ENCODE measurements at places on chromosomes 5 and 9.

DNA sequence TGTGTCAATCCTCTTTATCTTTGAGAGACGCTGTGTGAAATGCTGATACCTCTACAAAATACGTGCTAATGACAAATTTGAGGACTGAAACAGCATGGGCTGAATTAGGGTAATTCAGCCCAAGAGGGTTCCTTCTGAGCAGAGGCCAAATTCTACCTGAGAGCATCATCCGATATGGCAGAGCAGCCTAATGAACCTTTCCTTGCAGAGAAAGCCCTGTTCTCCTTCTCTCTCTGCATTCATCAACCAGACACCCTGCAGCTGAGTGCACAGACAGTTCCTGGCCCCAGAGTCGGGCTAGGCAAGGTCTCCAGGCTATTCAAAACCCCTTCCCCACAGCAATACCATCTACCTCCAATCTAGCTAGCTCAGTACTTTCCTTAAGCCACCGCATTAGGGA, 77.9 kb downstream of the TRIM32 start:
- DNase-seq, result no peak

DNA sequence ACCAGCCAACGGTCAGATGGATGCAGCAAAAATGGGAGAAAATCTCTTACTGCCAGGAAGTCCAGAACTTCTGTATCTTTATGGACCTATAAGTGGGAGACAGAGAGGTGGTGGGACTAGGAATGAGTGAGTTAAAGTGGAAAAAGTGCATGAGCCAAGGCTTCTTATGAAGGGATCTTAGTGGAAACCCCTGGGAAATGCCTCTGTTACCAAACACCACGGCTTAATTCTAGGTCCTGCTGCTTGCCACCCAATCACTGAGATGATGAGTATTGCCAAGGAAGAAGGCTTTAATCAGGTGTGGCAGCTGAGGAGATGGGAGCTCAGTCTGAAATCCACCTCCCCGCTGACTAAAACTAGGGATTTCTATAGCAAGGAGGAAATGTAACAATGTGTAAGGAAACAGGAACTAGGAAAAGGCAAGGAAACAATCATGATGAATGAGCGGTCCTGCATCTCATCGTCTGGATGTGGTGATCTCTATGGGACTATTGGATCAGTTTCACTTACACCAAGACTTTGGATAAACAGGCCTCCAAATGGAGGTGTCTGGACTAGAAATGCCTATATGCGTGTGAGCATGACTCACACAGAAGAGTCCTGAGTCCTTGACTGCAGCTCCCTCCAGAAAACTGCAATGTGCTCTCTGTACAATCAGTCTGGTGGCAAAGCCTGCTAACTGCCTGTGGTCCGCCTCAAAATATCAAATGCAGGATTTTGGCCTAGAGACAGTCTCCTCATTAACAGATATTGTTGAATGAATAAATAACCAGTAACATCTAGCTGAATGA, 98.2 kb upstream of the PRR16 start:
- no peak for DNase-seq

GRCh38 chr9:105050296-105050695, 122.3 kb upstream of the ABCA1 start:
- DNase-seq, result no peak

GRCh38 chr5:109693535-109694400, 4.0 kb downstream of the MAN2A1 start:
- DNase-seq, result no peak

DNA sequence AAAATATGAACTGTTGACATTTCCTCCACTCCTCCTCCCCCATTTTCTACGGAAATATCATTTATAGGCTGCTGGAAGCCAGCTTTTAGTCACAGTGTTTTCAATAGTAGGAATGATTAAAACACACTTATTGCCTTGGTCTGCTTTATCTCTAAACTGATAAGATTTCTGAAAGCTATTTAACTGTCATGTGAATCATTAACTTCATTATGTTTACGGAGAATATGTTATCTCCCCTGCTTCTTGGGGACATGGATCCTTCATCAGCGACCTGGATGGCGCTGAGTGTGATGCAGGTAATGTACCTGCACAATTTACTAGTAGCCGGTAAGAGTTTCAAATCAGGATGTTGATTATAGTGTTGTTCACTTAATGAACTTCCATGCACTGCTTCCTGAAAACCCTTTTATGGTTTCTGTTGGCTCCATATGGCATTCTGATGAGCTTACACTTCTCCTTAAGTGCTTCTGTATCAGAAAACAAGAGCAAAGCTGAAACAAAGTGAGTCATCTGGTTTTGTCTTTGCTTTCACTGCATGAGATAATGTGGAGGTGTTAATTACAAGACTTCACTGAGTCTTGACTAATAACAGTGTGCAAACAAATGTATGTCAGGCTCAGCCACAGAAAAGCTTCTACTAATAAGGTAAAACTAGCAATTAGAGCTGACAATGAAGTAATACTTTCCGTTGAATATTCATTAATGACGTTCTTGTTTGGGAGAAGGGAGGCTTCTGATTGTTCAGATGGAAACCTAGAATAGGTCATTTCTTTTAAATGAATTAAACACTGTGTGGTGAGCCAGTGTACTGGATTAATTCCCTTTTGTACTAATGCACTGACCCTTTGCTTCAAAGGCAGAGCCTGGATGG, 162.4 kb upstream of the ZNF608 start:
- DNase-seq, result no peak

GRCh38 chr5:82259172-82259800, 18.9 kb downstream of the RPS23 start:
- DNase-seq, result no peak

- DNase-seq, result peak; percentile 57
Observed at GRCh38 chr9:22147813-22148527, 138.9 kb upstream of the CDKN2B start.

DNA sequence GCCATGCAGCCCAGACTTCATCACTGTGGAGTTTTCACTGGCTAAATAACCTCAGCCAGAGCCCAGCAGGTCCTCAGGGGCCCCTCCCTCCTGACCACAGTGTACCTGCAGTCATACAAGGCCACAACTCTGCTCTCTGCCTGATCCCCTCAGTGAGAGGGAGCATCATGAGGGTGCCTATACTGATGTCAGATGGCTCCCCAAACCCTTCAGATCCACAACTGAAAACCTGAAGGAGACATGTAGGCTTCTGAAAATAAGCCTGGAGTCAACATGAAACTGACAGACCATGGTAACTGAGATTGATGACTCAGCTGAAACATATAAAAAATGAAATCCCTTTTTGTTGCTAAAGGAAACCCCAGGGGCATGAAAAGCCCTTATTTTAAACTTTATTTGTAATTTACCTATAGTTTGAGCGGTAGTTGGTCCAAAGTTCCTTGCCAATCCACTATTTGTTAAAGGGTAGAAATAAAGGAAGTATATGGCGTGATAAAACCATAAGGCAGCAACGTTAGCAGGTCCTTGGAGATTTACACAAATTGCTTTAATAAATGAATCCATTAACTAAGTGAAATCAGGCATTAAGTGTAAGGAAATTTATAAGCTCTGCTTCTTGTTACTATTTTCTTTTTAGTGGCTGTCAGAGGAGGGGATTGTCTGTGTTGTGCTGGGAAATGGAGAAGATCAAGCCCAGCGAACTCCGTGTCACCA, 68.3 kb downstream of the FGF1 start:
- peak; percentile 40 for DNase-seq

GRCh38 chr5:24183981-24184380, 460.8 kb downstream of the CDH10 start:
- no peak for DNase-seq

- no peak for DNase-seq
Observed at GRCh38 chr9:311841-312240, 97.2 kb downstream of the DOCK8 start.

DNA sequence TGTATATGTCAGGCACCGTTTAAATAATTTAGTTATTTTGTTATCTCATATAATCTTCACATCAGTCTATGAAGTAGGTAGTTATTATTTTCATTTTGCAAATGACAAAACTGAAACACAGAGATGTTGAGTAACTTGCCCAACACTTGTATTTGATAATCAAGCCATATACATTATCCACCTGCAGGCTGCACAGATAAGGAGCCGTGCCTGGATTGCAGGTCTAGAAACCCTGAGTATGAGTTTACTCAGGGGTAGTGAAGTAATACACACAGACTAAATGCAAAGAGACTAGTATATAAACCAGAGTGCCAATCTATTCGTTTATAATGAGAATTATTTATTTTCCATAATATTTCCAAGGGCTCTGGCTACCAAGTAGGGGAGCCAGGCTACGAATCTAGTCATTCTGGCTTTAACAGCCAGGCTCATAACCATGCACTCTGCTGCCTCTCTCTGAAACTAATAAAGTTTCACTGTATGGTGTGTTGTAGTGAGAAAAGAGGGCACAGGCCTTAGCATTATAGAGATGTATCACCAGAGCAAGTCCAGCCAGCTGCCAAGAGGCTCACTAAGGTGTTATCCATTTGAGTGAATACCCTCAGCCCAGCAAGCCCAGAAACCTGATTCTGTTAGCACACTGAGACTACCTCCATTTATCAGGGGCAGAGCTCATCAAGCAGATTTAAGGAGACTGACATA, 4.5 kb downstream of the HEMGN start:
- no peak for DNase-seq

GRCh38 chr5:137834498-137835049, 33.1 kb upstream of the MYOT start:
- no peak for DNase-seq

DNA sequence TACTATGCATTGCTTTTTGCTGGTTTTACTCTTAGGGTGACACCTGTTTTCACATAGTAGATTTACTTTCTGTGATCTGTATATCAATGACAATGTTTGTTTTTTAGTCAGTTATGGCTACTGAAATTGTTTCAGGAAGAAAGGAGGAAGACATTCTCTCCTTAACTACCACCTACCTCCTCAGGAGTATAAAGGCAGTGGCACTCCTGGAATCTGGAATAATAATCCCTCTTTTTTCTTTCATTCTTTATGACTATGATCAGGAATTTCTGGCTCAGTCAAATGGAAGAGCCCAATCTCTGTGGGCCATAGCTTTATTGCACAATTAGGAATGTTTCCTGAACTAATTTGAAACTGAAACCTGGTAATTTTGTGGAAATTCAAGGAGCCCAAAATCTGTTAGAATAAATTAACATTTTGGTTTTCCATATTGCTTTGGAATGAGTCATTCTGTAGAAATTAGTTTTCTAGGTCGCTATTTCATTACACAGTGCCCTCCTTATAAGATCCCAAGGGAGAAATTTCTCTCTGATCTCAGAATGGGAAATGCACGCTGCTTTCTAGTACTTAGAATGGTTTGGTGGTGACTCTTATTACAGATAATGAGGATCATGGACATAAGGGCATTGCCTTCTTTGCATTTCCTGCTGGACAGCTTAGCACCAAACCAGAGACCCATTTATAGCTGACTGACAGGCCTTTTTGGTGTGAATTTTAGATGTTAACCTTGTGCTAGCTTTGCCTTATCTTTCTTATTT, 95.3 kb upstream of the VLDLR start:
- no peak for DNase-seq

DNA sequence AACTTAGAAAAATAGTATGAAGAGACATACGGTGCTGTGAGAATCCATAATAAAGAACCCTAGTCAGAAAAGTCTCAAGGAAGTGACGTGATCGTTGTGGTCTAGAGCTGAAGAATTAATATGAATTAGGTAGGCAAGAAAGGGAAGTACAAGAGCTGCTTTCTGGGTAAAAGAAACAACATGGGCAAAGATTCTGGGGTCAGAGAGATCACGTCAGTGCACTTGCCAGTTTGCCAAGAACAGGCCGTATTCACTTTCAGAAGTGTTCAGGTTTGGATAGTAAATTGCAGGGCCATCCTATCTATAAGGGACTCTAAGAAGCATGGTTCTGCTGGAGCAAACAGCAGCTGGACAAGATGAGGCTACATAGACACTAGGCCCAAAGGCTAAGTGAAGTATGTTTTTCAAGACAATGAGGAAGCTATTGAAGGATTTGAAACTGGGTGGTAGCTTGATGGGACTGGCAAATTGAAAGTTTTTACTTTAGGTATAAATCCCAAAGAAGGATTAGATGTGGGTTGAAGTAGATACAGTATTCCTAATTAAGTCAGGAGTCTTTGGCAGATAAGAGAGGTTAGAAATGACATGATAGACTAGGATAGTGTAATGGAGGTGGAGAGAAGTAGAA, 4.8 kb upstream of the CHD1 start:
- DNase-seq, result peak; percentile 60

GRCh38 chr5:29930316-29930715, 1263.2 kb upstream of the CDH6 start:
- DNase-seq, result no peak

DNA sequence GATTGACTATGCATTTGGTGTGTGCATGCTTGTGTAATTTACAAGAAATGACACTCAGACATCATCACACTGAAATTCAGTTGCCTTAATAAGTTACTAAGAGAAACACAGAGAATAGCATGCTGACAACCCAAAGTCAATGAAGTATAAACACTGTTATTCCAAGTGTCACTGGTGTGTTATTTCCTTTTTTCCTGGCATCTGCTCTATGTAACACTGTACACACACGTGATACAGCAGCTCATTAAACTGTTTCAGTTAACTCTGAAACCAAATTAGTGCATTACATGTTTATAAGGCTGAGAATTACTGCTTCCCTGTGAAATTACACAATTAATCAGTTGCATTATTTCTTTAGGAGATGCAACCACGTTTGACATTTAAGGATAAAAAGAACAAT, 252.7 kb downstream of the EFNA5 start:
- DNase-seq, result no peak

GRCh38 chr9:124320062-124320973, 62.6 kb downstream of the NEK6 start:
- DNase-seq, result no peak

DNA sequence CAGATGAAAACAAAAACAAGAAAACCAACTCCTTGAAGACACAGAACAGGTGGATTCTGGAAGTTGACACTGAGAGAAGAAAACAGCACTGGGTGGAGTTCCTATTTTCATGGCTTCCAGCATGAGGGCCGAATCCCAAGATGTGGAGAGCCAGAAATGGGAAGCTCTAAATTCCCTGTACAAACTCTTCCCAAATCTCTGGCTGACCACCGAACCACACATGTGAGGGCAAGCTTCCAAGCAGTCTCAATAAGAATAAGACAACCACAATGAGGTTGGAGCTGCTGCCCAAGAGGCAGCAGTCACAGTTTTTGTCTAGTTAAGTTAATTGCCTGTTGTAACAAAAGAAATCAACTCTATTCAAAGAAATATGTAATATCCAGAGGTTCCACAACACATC, 339.3 kb upstream of the SLC30A5 start:
- DNase-seq, result no peak

- no peak for DNase-seq
Observed at GRCh38 chr9:128798896-128799295, 11.8 kb downstream of the TBC1D13 start.
